ENCODE measurements at places on chromosomes 7 and 10.
A peak's percentile ranks its signal among the peaks of the same experiment; 100 is the strongest.

- no peak overlapping the region for H3K27ac ChIP-seq
- peak; percentile 46 for DNase-seq
- H3K36me3 ChIP-seq: peaks cover 2% of the 10 kb centered on the region
- no peak overlapping the region for H3K4me3 ChIP-seq
- H3K27me3 ChIP-seq: no peaks in the 10 kb centered on the region
Measured at GRCh38 chr7:4733936-4734528, 41.4 kb upstream of the AP5Z1 start.

GRCh38 chr10:25304606-25305005 is 129.8 kb downstream of the GPR158 start:
- H3K4me3 ChIP-seq: no peak overlapping the region
- no peak for DNase-seq
- no peaks in the 10 kb centered on the region for H3K36me3 ChIP-seq
- H3K4me1 ChIP-seq: no peaks in the 10 kb centered on the region
- H3K27ac ChIP-seq: no peak overlapping the region
- H3K27me3 ChIP-seq: no peaks in the 10 kb centered on the region

GRCh38 chr10:83582407-83583095 is 556.8 kb upstream of the GHITM start:
- no peaks in the 10 kb centered on the region for H3K36me3 ChIP-seq
- no peaks in the 10 kb centered on the region for H3K27me3 ChIP-seq
- no peak for DNase-seq
- no peaks in the 10 kb centered on the region for H3K4me1 ChIP-seq
- H3K4me3 ChIP-seq: no peak overlapping the region
- H3K27ac ChIP-seq: no peak overlapping the region

DNA sequence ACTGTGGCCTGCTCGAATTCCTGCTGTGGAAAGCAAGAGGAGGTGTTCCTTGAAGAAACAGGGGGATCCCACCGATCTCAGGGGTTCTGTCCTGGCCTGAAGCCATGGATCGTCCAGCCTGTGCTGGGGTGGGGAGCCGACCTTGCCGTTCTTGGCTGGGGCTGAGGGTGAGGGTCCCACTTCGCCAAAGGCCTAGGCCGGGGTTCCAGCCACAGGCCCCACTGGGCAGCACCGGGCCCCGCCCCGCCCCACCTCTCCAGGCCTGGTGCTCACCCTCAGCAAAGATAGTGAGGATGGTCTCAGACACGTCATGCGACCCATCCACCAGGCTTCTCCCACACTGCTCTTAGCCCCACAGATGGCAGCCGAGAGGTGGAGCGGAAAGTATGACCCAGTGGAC is 51.4 kb upstream of the ZNF716 start:
- H3K36me3 ChIP-seq: no peaks in the 10 kb centered on the region
- H3K27me3 ChIP-seq: no peaks in the 10 kb centered on the region
- no peaks in the 10 kb centered on the region for H3K4me1 ChIP-seq
